ENCODE measurements at places on chromosomes 11 and 22.

DNA sequence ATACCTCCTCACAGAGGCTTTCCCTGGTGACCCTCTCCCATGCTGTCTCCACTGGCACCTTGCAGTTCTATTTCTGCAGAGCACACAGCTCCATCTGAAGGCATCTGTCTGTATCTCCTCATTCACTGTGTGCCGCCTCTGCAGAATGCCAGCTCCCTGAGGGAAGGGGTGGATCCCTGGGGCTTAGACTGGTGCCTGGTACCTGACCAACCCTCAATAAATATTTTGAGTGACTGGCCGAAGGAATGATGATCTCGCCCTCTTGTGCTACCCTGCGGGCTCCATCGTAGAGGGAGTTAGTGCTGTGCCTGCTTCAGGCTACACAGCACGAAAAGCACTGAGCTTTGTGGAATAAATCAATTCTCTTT is 1.6 kb downstream of the CBX7 start:
- H3K36me3 ChIP-seq: no peaks in the 10 kb centered on the region
- peaks cover 52% of the 10 kb centered on the region for H3K4me1 ChIP-seq
- DNase-seq: no peak
- peaks cover 15% of the 10 kb centered on the region for H3K27me3 ChIP-seq
- peak overlapping the region; percentile 68 for H3K27ac ChIP-seq
- H3K4me3 ChIP-seq: peak overlapping the region; percentile 64

- H3K27me3 ChIP-seq: no peaks in the 10 kb centered on the region
- H3K4me3 ChIP-seq: no peak overlapping the region
- no peak overlapping the region for H3K27ac ChIP-seq
Observed at GRCh38 chr11:71470946-71471345, 17.9 kb downstream of the NADSYN1 start.

- DNase-seq: no peak
- H3K4me1 ChIP-seq: no peaks in the 10 kb centered on the region
- H3K27me3 ChIP-seq: peaks cover 15% of the 10 kb centered on the region
- H3K27ac ChIP-seq: no peak overlapping the region
- no peak overlapping the region for H3K4me3 ChIP-seq
- no peaks in the 10 kb centered on the region for H3K36me3 ChIP-seq
Observed at GRCh38 chr11:102990145-102990544, 34.6 kb upstream of the MMP13 start.

DNA sequence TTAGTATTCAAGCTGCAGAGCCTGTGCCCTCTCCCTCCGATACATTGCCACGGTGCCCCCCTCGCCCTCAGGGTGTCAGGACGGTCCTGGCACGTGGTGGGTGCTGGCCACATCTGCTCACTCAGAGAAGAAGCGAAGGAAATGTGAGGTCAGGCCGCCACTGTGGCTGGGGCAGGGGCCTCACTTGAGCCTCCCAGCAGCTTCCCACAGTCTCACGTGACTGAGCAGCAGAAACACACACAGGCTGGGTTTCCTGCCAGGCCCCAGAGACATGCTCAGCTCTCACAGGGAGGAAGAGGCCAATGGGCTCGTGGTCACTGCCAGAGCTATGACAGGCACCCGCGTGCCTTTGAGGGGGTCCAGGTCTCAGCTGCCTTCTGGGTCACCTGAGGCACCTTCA is 37.9 kb upstream of the PRR5 start:
- no peak overlapping the region for H3K4me3 ChIP-seq
- no peak overlapping the region for H3K27ac ChIP-seq
- H3K27me3 ChIP-seq: no peaks in the 10 kb centered on the region
- DNase-seq: peak; percentile 57

- H3K27ac ChIP-seq: no peak overlapping the region
- peaks cover 10% of the 10 kb centered on the region for H3K27me3 ChIP-seq
- no peaks in the 10 kb centered on the region for H3K36me3 ChIP-seq
- H3K4me3 ChIP-seq: no peak overlapping the region
- DNase-seq: no peak
Observed at GRCh38 chr11:132992838-132993631, 539.3 kb downstream of the OPCML start.

- H3K27me3 ChIP-seq: no peaks in the 10 kb centered on the region
- H3K4me3 ChIP-seq: no peak overlapping the region
- no peak overlapping the region for H3K27ac ChIP-seq
- H3K4me1 ChIP-seq: peaks cover 25% of the 10 kb centered on the region
- H3K36me3 ChIP-seq: no peaks in the 10 kb centered on the region
- DNase-seq: no peak
Observed at GRCh38 chr11:128279866-128280265, 307.5 kb downstream of the ETS1 start.

- no peak for DNase-seq
- no peak overlapping the region for H3K27ac ChIP-seq
- no peaks in the 10 kb centered on the region for H3K27me3 ChIP-seq
Observed at GRCh38 chr11:130475426-130476053, 27.1 kb downstream of the ADAMTS15 start.

GRCh38 chr22:48299801-48300200 is 1527.9 kb downstream of the BRD1 start:
- no peaks in the 10 kb centered on the region for H3K27me3 ChIP-seq
- no peak overlapping the region for H3K4me3 ChIP-seq
- no peaks in the 10 kb centered on the region for H3K4me1 ChIP-seq
- H3K36me3 ChIP-seq: no peaks in the 10 kb centered on the region
- no peak for DNase-seq

- no peaks in the 10 kb centered on the region for H3K27me3 ChIP-seq
- no peak for DNase-seq
- no peak overlapping the region for H3K4me3 ChIP-seq
- H3K4me1 ChIP-seq: no peaks in the 10 kb centered on the region
- no peaks in the 10 kb centered on the region for H3K36me3 ChIP-seq
- H3K27ac ChIP-seq: no peak overlapping the region
Observed at GRCh38 chr11:27619763-27620335, 80.4 kb downstream of the BDNF start.

- H3K4me3 ChIP-seq: peak overlapping the region; percentile 94
- peak overlapping the region; percentile 93 for H3K27ac ChIP-seq
- no peak for DNase-seq
- peaks cover 68% of the 10 kb centered on the region for H3K4me1 ChIP-seq
- peaks cover 44% of the 10 kb centered on the region for H3K36me3 ChIP-seq
Observed at GRCh38 chr11:4095509-4096230, 1.1 kb downstream of the RRM1 start.
